Glutamatergic neuron (in vitro differentiated cells): ENCODE measurements at places on chromosomes 11 and 22. TPM values are rescaled to one million over a fixed set of nuclear protein-coding genes. Genes with fewer than 3 reads are reported as not detected.

GRCh38 chr11:2525166-2525861 lies 80.5 kb downstream of the KCNQ1 start:
- no peak overlapping the region for H3K27ac ChIP-seq
- peak; percentile 15 for DNase-seq
- peaks cover 9% of the 10 kb centered on the region for H3K27me3 ChIP-seq
- H3K4me3 ChIP-seq: no peak overlapping the region

- no peak overlapping the region for H3K4me3 ChIP-seq
- H3K27ac ChIP-seq: no peak overlapping the region
- DNase-seq: no peak
- H3K36me3 ChIP-seq: peaks cover 18% of the 10 kb centered on the region
- H3K4me1 ChIP-seq: no peaks in the 10 kb centered on the region
Observed at GRCh38 chr22:49582678-49583077, 245.0 kb downstream of the BRD1 start.

- peaks cover 23% of the 10 kb centered on the region for H3K4me1 ChIP-seq
- H3K27me3 ChIP-seq: peaks cover 19% of the 10 kb centered on the region
- no peak overlapping the region for H3K27ac ChIP-seq
- peak overlapping the region; percentile 78 for H3K4me3 ChIP-seq
- H3K36me3 ChIP-seq: peaks cover 10% of the 10 kb centered on the region
Observed at GRCh38 chr11:46389450-46390330, 1.9 kb downstream of the CHRM4 start.

GRCh38 chr11:113113801-113114704 lies 152.8 kb downstream of the NCAM1 start:
- H3K36me3 ChIP-seq: no peaks in the 10 kb centered on the region
- peak overlapping the region; percentile 14 for H3K4me3 ChIP-seq
- peak; percentile 69 for DNase-seq
- peaks cover 4% of the 10 kb centered on the region for H3K27me3 ChIP-seq

DNA sequence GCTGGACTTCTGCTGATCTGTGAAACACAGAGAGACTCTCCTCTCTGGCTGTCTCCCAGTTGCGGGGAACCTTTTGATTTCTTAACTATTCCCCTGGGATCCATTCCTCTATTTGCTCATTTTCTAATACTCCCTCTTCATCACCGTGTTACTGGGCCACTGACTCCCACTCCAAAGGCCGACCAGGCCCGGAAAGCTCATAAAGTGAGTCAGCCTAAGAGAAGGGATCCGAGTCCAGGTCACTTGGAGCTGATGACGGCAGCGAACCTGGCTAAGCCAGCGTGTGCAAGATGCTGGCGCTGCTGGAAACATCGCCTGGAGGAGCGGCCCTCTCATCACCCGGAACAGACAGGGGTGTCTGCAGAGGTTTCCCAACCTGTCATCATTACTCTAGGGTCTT lies 112.8 kb downstream of the FBXO7 start:
- H3K27me3 ChIP-seq: peaks cover 2% of the 10 kb centered on the region
- H3K27ac ChIP-seq: no peak overlapping the region
- H3K36me3 ChIP-seq: peaks cover 4% of the 10 kb centered on the region
- DNase-seq: no peak

DNA sequence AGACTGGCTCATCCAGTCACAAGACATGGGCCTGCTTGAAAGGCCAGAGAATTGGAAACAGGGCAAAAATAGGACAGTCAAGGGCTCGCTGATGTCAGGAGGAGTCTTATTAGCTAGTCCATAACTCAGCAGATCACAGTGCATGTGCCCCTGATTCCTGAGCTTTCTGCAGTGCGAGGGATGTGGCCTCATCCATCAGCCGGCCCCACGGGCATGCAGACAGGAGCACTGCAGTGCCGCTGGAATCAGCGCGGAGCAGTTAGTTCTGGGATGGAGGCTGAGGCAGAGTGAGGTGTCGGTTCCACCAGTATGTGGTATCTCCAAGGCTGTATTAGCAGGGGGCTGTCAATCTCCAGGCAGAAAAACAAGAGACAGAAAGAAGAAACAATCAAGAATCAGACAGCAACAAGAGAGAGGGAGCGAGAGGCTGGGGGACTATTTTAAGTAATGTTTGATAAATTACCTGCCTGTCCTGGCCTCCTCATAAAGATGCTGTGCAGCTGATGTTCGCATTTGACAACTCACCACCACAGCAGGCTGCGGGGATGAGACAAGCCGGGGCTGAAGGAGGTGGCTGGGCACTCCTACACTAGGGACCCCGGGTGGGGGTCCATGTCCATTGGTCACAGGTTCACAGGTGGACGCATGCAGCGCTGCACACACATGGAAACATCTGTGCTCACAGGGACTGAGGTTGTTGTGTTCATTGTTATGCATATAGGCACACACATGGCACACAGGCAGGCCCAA lies 167.2 kb downstream of the TRIM29 start:
- peak; percentile 24 for DNase-seq
- H3K36me3 ChIP-seq: peaks cover 4% of the 10 kb centered on the region
- peaks cover 10% of the 10 kb centered on the region for H3K27me3 ChIP-seq
- H3K27ac ChIP-seq: no peak overlapping the region
- H3K4me1 ChIP-seq: peaks cover 22% of the 10 kb centered on the region

The XPNPEP3 gene
- total RNA-seq: 20.7 TPM

The GAL gene
- 37.6 TPM for total RNA-seq
